ENCODE measurements at places on chromosomes 12 and 14.

DNA sequence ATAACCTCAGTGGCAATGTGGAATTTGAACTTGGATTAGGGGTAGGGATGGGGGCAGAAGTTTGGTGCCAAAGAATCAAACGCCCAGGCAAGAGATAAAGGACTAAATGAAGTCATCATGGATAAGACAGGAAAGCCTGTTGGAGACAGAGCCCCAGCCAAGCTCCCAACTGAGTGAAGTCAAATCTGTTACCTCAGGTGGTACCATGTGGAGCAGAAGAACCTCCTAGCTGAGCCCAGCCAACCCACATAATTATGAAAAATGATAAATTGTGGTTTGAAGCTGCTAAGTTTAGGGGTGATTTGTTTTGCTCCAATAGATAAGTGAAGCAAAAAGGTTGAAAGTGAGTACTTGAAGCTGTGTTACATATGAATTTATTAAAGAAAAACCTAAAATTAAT, 66.1 kb downstream of the SMOC1 start:
- H3K4me1 ChIP-seq: no peaks in the 10 kb centered on the region
- H3K27me3 ChIP-seq: peaks cover 6% of the 10 kb centered on the region
- no peak for DNase-seq
- no peak overlapping the region for H3K27ac ChIP-seq
- no peak overlapping the region for H3K4me3 ChIP-seq

DNA sequence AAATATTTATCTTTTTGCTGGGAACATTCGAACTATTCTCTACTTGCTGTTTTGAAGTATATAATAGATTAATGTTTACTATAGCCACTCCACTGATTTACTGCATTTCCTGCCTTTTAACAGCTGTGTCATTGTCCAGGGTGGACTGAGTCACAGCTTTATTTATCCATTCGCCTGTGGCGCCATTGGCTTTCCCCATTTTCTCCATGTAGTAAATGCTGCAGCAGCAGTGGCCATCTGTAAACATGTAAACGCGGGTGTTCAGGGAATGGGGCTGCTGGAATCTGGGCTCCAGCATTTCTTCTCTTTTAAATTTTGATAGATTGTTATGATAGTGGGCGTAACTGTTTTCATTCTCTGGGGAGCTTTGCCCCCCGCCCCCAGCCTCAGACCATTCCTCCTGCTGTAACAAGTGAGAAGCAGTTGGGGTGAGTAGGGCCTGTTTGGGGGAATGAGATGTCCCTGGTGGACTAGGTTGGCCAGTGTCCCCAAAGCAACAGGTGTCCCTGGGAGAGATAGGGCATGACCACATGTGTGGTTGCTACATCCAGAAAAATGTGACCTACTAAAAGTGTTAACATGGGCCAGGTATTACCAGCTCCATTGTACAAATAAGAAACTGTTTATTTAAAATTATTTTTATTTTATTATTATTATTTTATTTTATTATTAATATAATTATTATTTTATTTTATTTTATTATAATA, 32.9 kb downstream of the RIN3 start:
- no peak overlapping the region for H3K27ac ChIP-seq
- H3K4me1 ChIP-seq: peaks cover 5% of the 10 kb centered on the region
- H3K36me3 ChIP-seq: no peaks in the 10 kb centered on the region
- no peak for DNase-seq

DNA sequence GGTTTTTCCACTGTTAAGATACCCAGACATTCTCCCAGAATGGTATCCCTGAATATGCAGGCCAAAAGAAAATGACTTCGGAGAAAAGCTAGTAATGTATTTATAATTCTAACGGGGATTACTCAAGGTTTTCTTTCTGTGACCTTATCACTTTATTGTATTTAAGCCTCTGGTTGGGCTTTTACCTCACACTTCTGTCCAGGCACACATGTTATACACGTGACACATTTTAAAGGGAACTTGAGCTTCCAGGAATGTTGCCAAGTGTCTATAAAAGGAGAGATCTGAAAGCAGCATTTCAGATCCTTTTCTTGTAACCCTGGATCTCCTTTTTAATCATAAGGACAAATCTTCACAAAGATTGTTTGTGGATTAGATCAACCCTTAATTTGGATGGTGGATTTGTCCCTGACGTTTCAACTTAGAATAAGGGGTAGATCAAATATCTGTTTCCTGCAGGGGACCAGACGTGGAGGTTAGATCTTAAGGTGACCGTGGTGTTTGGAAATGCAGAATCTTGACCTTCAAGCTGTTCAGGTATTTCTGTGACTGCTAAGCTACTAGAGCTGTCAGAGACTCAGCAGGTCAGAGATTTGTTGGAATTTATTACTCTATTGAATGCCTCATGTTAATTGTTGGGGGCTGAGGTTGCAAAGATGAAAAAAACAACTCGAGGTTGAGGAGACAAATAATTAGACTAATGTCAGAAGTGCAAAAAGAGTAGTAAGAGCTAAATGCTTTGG, 1.5 kb downstream of the CIPC start:
- H3K36me3 ChIP-seq: no peaks in the 10 kb centered on the region
- H3K4me3 ChIP-seq: peak overlapping the region; percentile 88
- no peak for DNase-seq
- H3K27ac ChIP-seq: no peak overlapping the region
- H3K4me1 ChIP-seq: peaks cover 37% of the 10 kb centered on the region

DNA sequence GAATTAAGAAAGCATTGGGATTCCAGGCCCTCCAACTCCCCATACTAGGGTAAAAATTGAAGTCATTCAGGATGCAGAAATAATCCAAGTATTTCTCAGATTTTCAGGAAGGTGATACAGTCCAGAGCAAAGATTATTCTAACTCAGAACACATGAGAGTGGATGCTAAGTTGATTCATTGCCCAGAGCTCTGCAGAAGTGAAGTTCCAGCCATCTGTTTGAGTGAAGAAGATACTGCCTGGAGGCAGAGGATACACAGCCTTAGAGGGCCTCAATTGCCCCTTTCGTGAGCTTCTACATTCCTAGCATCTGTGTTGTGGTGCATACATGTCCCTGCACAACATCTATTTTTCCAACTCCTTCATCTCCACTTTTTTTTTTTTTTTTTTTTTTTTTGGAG, 36.9 kb upstream of the SMUG1 start:
- peaks cover under 1% of the 10 kb centered on the region for H3K36me3 ChIP-seq
- H3K4me3 ChIP-seq: no peak overlapping the region
- no peak for DNase-seq
- no peaks in the 10 kb centered on the region for H3K27me3 ChIP-seq

DNA sequence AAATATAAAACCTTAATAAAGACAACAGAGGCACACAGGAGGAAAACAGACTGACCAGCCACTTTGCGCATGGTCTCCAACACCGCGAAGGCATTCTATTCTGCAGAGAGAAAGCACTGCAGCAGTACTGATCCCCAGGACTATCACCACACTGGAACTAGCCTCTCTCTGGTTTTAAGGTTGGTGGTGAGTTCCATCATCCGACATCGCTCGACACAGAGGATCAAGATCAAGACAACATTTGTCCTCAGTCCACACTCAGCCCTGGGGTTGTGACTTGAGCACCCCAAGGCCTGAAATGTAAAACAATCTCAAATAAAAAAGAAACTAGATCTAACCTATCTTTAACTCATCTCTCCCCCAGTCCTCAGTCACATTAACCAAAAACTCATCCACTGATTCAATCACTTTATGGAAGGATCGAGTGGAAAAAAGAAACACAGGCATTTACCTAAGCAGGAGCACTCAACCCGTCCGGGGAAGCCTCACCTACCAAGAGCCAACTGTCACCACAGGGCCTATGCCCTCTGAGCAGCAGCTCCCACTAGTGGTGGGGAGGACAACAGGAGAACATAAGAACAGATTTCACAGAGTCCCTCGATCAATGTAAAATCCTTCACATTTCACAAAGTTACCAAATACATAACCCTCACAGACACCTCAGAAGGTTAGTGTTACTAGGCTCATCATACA, 17.7 kb downstream of the STXBP6 start:
- H3K27me3 ChIP-seq: no peaks in the 10 kb centered on the region
- no peak overlapping the region for H3K27ac ChIP-seq
- H3K4me1 ChIP-seq: no peaks in the 10 kb centered on the region

Data from activated naive CD4-positive, alpha-beta T cell treated with anti-CD3 and anti-CD28 coated beads for 36 hours (primary cell).